Stimulated activated memory B cell treated with anti-CD40 and anti-IgM and Interleukin-4, amounts not matched to agents 10 μg/mL and 1 μg/mL and 100 μg/mL, for 72 hours (primary cell): ENCODE measurements at places on chromosomes 2 and 18.
A peak's percentile ranks its signal among the peaks of the same experiment; 100 is the strongest.

DNA sequence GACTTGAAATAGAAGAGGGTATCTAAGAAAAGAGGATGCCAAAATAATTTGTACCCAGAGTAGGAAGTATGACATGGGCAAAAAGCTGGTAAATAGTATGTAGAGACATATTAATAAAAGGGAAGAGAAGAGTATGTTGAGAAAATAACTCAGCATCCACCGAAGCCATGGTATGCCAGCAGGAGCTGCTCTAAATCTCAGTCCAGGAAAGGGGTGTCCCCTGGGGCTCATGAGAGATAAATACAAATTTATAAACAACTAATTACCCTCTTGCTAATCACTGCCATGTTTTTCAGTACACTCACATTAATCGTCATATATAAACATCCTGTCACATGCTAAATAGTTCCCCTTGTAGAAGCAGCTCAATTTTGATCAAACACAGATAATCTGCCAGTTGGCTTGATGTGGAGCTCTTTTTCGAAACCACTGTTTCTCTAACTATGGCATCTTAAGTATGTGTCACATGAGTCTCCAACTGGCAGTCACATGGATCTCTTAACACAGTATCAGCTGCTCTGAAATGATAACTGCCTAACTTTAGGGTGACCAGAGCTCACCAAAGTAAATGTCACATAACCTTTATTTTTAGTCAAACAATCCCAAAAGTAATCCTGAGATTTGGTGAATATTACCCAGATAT, 31.9 kb downstream of the EXOC6B start:
- no peaks in the 10 kb centered on the region for H3K27me3 ChIP-seq
- H3K27ac ChIP-seq, result no peak overlapping the region
- H3K36me3 ChIP-seq, result peaks cover 10% of the 10 kb centered on the region
- H3K4me1 ChIP-seq, result peaks cover 18% of the 10 kb centered on the region

DNA sequence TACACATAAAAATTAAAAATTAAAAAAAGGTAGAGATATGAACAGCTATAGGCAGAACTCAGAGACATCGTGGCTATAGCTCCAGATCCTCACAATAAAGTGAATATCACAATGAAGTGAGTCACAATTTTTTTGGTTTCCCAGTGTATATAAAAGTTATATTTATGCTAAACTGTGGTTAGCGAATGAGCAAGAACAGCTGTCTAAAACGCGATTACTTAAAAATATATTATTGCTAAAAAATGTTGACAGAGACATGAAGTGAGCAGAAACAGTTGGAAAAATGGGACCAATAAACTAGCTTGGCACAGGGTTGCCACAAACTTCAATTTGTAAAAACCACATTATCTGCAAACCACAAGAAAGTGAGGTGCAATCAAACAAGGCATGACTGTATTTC, 551.7 kb upstream of the NETO1 start:
- no peaks in the 10 kb centered on the region for H3K27me3 ChIP-seq
- no peak overlapping the region for H3K27ac ChIP-seq
- H3K4me3 ChIP-seq, result no peak overlapping the region
- H3K4me1 ChIP-seq, result no peaks in the 10 kb centered on the region
- H3K36me3 ChIP-seq, result no peaks in the 10 kb centered on the region

DNA sequence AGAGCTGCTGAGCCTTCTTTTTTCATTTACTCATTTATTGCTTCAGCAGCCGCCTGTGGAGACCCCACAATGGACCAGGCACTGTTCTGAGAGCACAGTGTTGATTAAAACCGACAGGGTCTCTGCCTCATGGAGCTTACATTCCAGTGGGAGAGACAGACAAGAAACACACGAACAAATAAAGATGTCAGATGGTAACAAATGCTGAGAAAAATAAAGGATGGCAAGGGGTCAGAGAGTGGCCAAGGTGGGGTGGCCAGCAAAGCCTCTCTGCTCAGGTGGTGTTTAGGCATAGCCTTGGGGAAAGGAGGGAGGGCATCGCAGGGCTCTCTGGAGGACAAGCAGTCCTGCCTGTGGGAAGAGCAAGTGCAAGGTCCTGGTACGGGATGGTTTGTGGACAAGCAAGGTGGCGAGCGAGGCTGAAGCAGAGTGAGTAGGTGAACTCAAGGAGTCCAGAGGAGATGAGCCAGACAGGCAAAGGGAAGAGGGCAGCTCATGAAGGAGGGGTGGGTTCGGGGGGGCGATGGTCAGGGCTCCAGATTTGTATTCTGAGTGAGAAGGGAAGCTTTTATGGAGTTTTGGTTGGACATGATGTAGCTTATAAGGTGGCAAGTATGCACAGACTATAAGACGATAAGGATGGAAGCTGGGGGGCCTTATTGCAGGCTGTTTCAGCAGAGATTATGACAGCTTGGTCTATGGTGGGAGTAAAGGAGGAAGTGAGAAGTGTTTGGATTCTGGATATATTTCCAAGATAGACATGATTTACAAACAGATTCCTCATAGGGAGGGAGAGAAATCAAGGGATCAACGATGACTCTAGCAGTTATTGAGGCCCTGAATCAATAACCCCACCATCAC, 8.8 kb upstream of the ITGB6 start:
- ATAC-seq, result no peak
- H3K4me1 ChIP-seq, result peaks cover 39% of the 10 kb centered on the region
- H3K4me3 ChIP-seq, result no peak overlapping the region

DNA sequence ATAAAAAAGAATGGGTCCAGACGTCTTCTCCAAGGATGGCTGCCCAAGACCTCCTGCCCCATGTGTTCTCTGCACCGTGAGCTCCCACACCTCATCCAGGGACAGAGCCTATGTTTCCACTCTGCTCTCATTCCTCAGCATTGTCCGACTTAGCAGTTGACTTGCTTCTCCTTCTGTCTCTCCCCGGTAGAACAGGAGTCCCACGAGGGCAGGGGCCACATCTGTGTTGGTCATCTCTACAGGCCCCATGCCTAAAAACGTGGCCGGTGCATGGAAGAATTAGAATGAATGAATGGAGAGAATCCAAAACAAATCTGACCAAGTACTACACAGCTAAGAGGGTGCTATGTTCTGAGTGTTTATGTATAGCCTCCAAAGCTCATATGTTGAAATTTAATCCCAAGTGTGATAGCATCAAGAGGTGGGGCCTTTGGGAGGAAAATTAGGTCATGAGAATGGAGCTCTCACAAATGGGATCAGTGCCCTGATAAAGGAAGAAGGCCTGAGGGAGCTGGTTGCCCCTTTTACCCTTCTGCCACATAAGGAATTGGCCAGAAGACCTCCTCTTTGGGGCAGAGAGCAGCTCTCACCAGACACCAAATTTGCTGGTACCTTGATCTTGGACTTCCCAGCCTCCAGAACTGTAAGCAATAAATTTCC, 55.9 kb downstream of the FAM178B start:
- H3K4me1 ChIP-seq, result no peaks in the 10 kb centered on the region
- H3K27ac ChIP-seq, result no peak overlapping the region

DNA sequence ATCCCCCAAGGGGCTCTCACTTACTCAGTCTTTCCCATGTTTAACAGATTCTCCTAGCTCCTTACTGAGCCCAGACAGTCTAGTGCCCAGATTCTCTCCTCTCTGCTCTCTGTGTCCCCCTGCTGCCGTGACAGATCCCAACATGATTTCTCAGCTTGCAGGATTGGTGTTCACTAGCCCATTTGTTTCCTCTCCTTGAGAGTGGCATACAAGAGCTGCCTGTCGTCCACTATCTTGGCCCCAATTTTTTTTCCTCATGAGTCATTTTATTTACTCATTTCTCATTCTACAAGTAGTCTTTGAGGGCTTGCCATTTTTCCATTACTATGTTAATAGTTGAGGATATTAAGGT, 199.9 kb upstream of the FN1 start:
- ATAC-seq, result no peak
- no peaks in the 10 kb centered on the region for H3K4me1 ChIP-seq
- no peaks in the 10 kb centered on the region for H3K36me3 ChIP-seq
- H3K27ac ChIP-seq, result no peak overlapping the region
- no peak overlapping the region for H3K4me3 ChIP-seq

DNA sequence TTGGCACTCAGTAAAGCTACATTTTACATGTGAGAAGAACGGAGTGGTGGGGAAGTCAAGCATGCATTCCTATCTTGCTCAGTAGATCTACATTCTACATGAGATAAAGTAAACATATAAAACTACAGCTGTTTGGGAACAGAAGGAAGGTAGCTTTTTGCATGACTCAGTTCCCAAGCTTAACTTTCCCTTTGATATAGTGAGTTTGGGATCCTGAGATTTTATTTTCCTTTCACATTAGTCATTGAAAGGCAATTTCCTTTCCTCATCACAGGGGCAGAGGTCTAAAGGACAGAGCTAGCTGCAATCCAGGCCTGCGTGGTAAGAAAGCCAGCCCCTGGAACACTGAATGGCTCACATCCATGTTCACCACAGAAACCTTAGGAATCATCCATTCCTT, 257.2 kb downstream of the SRBD1 start:
- no peaks in the 10 kb centered on the region for H3K36me3 ChIP-seq
- H3K4me3 ChIP-seq, result no peak overlapping the region
- no peaks in the 10 kb centered on the region for H3K27me3 ChIP-seq
- H3K27ac ChIP-seq, result no peak overlapping the region
- H3K4me1 ChIP-seq, result no peaks in the 10 kb centered on the region

DNA sequence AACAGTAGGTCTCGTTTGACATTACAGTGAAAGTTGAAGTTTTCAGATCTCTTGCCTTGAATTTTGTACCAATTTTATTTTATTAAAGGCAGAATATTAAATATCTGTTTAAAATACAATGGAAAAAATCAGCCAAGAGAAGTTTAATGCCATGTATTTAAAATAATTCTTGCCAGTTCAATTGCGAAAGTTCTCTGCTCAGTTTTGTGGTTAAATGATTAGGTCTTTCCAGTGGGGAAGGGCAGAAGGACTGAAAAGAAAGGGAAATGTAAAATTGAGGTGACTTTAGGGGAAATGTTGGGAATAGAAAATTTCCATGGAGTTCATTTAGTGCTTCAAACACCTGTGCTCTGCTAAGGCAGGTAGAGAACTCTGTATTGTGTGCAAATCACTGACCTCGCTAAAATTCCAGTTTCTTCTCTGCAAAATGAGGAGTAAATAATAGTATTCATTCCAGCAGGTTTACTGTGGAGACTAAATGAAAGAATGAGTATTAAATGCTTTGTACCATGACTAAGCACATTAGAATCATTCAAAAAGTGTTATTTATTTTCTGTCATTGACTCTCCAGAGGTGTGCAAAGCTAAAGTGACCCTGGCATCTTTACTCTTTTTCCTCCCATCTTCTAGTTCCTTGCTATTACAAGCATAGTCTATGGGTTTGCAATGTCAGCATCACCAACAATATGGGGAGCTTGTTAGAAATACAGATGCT, 74.4 kb downstream of the KIAA1328 start:
- no peak for ATAC-seq
- H3K27ac ChIP-seq, result no peak overlapping the region
- no peak overlapping the region for H3K4me3 ChIP-seq
- H3K27me3 ChIP-seq, result no peaks in the 10 kb centered on the region

DNA sequence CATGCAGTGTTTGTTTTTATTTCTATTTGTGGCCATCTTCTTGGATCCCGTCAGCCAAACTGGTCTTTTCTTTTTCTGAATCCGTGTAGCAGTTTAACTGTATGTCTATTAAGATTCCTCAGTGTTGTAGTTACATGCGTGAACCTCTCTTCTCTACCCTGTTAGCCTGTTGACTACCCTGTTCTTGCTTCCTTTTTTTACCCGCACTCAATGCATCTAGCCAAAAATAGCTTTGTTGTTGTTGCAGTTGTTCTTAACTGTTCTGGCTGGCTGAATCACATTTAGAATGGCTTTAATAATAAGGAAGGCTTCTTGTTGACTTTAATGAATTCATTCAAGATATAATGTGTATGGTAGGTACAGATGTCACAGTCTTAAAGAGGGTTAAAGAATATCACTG, 137.1 kb downstream of the LCLAT1 start:
- H3K36me3 ChIP-seq, result peaks cover 29% of the 10 kb centered on the region
- H3K27ac ChIP-seq, result peak overlapping the region; percentile 79
- H3K27me3 ChIP-seq, result no peaks in the 10 kb centered on the region
- H3K4me3 ChIP-seq, result peak overlapping the region; percentile 63
- peak; percentile 89 for ATAC-seq
- H3K4me1 ChIP-seq, result peaks cover 66% of the 10 kb centered on the region

- ATAC-seq, result no peak
- H3K27me3 ChIP-seq, result no peaks in the 10 kb centered on the region
- peak overlapping the region; percentile 50 for H3K27ac ChIP-seq
- H3K36me3 ChIP-seq, result peaks cover 62% of the 10 kb centered on the region
- peaks cover 67% of the 10 kb centered on the region for H3K4me1 ChIP-seq
Measured at GRCh38 chr2:106144621-106145331, 49.3 kb downstream of the UXS1 start.

- no peaks in the 10 kb centered on the region for H3K36me3 ChIP-seq
- H3K27ac ChIP-seq, result peak overlapping the region; percentile 60
- no peak for ATAC-seq
- peaks cover 23% of the 10 kb centered on the region for H3K4me1 ChIP-seq
Measured at GRCh38 chr2:64789466-64790320, 136.0 kb upstream of the SERTAD2 start.

DNA sequence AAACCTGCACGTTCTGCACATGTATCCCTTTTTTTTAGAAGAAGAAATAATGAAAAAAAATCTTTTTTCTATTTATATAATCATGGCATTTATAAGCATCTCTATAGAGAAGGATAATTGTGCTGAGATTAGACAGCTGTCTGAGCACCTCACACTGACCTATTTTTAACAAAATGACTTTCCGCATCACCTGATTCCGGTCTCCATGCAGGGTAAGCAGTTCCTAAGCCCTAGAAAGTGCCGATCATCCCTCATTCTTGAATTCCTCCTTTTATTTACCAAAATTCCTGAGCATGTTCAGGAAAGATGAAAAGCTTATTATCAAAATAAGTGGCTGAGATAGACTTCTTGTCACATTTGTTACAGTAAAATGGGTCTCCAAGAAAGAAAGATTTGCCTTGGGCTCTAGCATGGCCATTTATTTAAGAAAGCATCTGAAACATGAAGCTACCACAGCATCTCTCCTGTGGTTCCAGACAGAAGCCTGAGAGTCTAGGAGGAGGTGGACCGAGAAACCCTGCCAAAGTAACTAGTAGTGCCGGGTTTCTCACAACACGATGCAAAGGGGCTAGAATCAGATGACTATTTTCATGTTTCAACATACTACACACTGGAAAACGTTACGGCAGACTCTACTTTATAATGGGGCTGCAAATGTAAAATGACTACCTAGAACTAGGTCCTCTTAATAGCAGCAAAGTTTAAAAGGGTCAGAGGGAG, 670 bp downstream of the GKN1 start:
- no peaks in the 10 kb centered on the region for H3K4me1 ChIP-seq
- H3K36me3 ChIP-seq, result no peaks in the 10 kb centered on the region
- H3K27ac ChIP-seq, result no peak overlapping the region
- ATAC-seq, result no peak
- H3K4me3 ChIP-seq, result no peak overlapping the region

- H3K4me3 ChIP-seq, result no peak overlapping the region
- H3K4me1 ChIP-seq, result no peaks in the 10 kb centered on the region
- H3K27me3 ChIP-seq, result peaks cover 14% of the 10 kb centered on the region
- no peak overlapping the region for H3K27ac ChIP-seq
- H3K36me3 ChIP-seq, result no peaks in the 10 kb centered on the region
Measured at GRCh38 chr18:63831080-63831788, 56.0 kb downstream of the SERPINB7 start.

GRCh38 chr2:197229509-197230443, 80.8 kb downstream of the ANKRD44 start:
- ATAC-seq, result no peak
- peaks cover 86% of the 10 kb centered on the region for H3K4me1 ChIP-seq
- peaks cover 38% of the 10 kb centered on the region for H3K36me3 ChIP-seq
- peak overlapping the region; percentile 68 for H3K27ac ChIP-seq

- H3K36me3 ChIP-seq, result no peaks in the 10 kb centered on the region
- H3K4me1 ChIP-seq, result no peaks in the 10 kb centered on the region
- H3K4me3 ChIP-seq, result no peak overlapping the region
Measured at GRCh38 chr2:234650911-234651310, 154.0 kb upstream of the ARL4C start.
